Psoas muscle (tissue), 8 donors: ENCODE measurements at places on chromosomes 4 and X. TPM values are rescaled to one million over a fixed set of nuclear protein-coding genes. Genes with fewer than 3 reads are reported as not detected.

CYSLTR1 gene
- total RNA-seq, result 0.48 TPM

XAGE2 gene
- total RNA-seq, result not detected

SPP1 gene
- 8.0 TPM for total RNA-seq

NWD2 gene
- total RNA-seq, result not detected

C4orf54 gene
- 113 TPM for total RNA-seq

IL15 gene
- total RNA-seq, result 2.4 TPM

GPR143 gene
- total RNA-seq, result not detected

GRCh38 chrX:113473418-113473817 lies 632.8 kb upstream of the AMOT start:
- no peak for DNase-seq

DNA sequence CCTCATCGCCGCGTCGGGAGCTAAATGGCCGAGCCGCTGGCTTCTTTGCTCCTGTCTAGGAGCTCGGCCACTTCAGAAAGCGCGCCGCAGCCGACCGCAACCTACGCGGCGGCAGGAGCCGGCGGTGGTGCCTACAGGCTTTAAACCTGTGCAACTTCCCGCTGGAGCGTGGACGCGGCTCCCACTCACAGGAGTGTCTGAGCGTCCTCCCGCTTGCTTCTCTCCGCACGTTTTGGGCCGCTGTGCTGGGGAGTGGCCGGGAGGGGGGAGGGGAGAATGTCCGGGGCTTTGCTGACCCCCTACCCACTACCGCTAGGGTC lies 1.0 kb downstream of the NHSL2 start:
- DNase-seq, result peak; percentile 17

- DNase-seq, result no peak
Observed at GRCh38 chrX:70132877-70133302, 357 bp upstream of the IGBP1 start.

DNA sequence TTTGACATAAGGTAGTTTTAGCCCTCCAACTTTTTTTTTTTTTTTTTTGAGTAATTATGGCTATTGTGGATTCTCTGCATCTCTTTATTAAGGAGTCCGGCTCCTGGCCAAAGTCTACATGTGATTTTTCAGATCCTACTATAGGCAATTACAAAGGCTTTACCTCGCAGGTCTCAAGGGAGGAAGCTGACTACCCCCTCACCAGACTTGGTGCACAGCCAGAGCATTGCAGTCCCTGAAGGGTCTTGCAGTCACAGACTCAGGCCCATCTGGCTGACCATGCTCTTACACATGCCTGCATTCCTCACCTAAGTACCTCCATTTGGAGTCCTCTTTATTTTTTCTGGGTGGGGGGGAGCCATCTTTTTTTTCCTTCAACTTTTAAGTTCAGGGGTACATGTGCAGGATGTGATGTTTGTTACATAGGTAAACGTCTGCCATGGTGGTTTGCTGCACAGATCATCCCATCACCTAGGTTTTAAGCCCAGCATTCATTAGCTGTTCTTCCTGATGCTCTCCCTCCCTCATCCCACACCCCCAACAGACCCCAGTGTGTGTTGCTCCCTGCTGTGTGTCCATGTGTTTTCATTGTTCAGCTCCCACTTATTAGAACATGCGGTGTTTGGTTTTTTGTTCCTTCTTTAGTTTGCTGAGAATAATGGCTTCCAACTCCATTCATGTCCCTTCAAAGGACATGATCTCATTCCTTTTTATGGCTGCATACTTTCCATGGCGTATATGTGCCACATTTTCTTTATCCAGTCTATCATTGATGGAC lies 88.4 kb upstream of the STIM2 start:
- DNase-seq, result no peak

DNA sequence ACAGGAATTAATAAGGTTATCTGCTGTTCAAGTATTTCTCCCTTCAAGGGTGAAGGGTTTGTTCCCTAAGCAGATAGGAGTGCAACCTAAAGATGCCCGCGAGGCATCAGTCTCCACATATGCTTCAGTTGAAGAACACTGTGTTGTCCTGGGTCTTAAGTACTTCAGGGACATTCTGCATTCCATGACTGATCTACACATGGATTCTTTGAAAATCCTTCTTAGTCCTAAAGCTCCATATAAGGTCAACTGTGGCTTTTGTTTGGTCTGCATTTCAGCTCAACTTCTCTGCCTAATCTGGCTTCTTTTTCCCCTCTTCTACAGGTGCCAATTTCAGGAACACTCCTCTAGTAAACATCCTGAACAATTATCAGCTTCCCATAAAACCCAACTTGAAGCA lies 21.8 kb upstream of the CTSO start:
- no peak for DNase-seq

- no peak for DNase-seq
Observed at GRCh38 chr4:185730387-185730786, 81.6 kb downstream of the SORBS2 start.

GRCh38 chr4:119932277-119932676 lies 134.4 kb downstream of the MAD2L1 start:
- DNase-seq, result no peak

- DNase-seq, result no peak
Observed at GRCh38 chr4:32129967-32130366, 1409.8 kb downstream of the PCDH7 start.

DNA sequence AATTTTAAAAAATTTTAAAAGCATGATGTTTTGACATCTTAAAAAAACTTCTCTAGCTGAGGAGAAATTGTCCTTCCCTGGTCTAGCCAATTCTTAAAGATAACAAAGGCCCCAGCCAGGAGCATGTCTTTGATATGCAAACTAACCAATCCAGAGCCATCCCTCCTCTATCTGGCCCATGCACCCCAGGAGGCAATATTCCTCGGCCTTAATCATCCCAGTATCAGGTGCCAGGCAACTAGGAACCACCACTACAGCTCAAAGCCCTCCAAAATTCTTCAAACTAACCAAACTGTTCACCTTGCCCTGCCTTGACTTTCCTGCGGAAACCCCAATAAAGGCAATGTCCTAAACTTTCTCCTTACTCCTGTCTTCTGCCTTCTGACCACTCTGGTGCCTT lies 97.8 kb upstream of the USP9X start:
- DNase-seq, result no peak

- no peak for DNase-seq
Observed at GRCh38 chr4:143668930-143669552, 31.4 kb downstream of the FREM3 start.

DNA sequence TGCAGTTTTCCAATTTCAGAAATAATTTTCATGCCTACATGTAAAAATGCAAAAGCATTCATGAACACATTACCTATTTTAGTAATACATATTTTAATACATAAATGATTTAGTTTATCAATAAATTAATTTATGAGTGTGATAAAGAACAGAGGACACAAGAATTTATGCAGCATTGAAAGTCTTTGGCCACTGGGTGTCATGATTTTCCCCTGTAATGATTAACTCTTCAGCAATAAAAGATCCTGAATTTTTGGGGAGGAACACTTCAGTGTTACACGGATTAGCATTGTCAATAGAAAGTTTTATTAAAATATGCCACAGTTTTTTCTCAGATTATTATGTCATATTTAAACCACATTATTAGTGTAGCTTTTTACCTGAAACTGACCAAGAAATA lies 8.6 kb upstream of the VCX2 start:
- DNase-seq, result no peak

DNA sequence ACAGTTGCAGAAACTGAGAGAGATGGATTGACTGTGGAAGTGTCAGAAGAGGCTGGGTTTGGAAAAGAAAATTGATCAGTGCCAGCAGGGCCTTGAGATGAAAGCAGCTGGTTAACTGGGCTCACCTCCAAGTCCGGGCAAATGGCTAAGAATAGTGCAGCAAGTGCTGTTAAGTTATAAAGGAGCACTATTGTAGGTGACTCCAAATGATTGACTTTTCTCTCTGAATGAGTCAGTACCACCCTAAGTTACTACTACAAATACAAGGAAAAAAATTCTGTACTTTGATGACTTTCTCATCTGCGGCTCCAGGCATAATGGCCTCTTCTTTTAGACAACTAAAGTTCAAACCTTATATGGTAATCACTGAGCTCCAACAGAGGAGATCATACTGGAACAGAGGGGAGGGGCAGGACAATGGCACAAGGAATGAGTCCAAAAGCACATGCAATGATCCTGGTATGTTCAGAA lies 733.4 kb upstream of the INTU start:
- no peak for DNase-seq

DNA sequence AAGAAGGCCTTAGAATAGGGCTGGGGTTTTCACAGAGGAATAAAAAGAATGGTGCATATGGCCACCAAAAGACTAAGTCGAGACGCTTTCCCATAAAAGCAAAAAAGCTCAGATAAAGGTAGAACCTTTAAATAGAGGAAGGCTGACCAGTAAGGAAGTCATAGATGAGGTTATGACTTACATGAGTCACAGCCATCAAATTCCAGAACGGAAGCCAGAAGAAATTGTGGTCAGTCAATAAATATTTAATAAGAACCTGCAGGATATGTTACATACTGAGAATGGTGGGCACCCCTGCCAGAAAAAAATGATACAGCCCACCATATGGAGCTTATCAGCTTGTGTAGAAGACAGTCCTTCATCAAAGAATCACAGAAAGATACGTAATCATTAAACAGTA lies 120.1 kb downstream of the MANBA start:
- DNase-seq, result no peak

- no peak for DNase-seq
Observed at GRCh38 chr4:48681856-48682255, 98.2 kb downstream of the FRYL start.
